ENCODE measurements at places on chromosomes 5 and 9.

- no peak for DNase-seq
These were observed 139.7 kb upstream of the RUSC2 start for GRCh38 chr9:35350212-35350611.

DNA sequence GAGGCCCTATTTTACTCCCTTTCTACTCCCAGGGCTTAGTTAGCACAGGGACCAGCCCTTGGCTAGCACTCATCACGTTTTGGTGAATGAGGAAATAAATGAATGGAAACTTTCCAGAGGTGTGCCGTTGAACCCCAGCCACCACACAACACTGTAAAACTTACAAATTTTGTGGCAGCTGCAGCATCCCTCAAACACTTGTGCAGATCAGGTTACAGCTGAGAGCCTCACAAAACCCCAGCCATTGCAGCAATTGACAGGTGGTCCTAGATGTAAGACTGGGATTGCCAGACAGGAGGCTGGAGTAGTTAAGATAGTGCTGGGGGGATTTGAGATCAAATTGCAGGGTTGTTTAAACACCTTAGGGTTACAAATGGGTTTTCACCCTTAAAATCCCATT is 482.2 kb upstream of the KIF2A start:
- no peak for DNase-seq

- DNase-seq: no peak
These were observed 28.5 kb downstream of the RHOBTB3 start for GRCh38 chr5:95759634-95760033.

DNA sequence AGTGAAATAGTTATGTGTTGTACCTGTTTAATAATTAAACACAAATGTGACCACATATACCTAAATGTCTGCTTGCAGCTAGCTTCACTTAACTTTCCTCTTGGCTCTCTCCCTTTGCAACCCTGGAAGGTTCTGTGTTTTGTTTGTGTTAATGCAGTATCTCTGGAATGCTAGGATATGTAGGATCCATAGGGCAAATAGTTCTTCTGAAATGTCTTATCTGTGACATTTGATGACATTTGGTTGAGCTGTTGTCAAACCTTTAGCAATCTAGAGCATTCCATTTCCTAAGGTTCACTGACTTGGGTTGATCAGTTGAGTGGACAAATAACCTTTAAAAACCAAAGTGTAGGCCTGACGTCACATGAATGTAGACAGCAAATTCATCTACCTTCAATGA is 21.8 kb downstream of the CTNNA1 start:
- no peak for DNase-seq

DNA sequence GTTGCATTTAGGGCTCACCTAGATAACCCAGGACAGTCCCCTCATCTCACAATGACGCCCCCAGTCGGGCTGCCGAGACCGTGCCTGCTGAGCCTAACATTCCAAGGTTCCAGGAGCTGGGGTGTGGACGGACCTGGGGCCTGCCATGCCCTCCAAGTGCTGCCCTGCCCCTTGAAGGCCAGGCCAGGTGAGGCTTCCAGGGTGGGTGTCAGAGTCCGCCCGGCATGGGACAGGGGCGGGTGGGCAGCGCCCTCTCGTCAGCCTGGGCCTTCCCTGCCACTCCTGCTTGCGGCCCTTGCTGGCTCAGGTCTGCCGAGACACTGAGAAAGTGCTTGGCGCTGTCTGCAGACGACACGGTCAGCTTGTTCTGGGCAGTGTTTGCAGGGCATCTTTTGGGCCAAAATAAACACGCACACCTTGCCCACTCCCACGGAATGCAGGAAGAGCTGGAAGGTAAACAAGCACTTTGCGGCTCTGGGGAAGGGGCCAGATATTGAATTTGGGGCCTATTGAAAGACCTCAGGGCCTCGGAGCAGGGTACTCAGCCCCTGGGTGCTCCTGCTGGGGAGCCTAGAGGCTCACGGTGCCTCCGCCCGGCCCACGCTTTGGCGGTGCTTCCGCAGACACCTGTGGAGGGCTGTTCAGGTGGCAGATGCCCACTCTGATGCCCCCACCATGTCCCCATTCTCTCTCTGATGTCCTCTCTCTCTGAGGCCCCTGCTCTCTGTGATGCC is 4.2 kb upstream of the SCGB3A1 start:
- no peak for DNase-seq

GRCh38 chr9:90821697-90822096 is 20.1 kb downstream of the SYK start:
- no peak for DNase-seq

DNA sequence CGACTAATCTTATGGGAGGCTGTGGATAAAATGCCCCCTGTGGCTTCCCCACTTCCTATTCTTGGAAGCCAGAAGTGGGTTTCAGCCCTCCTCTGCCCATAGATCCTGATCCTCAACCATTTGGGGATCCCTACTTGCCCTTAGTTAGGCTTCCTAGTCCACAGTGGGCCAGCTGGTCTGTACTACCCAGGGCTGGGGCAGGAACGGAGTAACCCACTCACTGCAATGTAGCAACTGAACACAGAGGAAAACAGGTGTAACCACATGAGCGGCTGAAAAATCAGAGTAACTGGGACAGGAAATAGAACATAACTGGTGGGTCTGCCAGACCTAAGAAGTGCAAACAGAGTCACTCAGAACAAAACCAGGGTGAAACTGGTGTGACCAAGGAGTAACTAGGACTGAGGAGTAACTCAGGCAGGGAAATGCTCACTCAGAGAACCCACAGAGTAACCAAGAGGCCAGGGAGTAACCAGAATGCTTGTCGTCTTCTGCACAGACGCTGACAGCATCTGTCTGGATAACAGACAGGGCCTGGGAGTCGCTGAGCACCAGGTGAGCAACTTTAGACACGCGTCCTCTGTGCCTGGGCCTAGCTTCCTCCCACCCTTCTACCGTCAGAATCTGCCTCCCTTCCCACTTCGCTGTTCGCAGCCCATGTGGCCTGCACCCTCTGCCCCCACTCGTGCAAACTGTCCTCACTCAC is 1.0 kb downstream of the AQP3 start:
- DNase-seq: peak; percentile 24

DNA sequence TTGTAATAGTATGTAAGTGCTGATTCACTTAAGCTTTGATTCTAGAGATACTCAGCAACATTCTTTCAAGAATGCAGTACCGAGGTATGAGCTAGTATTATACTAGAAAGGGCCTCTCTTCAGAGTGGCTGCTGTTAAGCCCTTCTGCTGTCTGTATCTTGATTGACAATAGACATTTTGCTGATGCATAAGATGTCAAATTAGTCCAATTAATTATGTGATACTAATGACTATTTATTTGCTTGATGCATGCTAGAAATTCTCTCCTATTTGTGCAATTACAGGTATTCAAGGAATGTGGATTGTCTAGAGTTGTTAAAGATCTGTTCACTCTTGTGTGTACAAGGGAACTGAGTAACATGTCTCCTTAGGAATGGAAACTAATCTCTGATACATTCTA is 92.3 kb upstream of the PTGER4 start:
- no peak for DNase-seq

GRCh38 chr9:126299706-126300276 is 26.8 kb upstream of the MVB12B start:
- no peak for DNase-seq

- DNase-seq: no peak
These were observed 98.7 kb upstream of the SLC28A3 start for GRCh38 chr9:84439250-84439649.

- no peak for DNase-seq
These were observed 128.3 kb downstream of the DOCK2 start for GRCh38 chr5:169765176-169765996.

GRCh38 chr9:13520069-13520468 is 240.6 kb upstream of the MPDZ start:
- no peak for DNase-seq

- DNase-seq: no peak
These were observed 27.2 kb downstream of the NEUROG1 start for GRCh38 chr5:135508496-135509005.

- no peak for DNase-seq
These were observed 90.1 kb downstream of the THBS4 start for GRCh38 chr5:80125022-80125961.

DNA sequence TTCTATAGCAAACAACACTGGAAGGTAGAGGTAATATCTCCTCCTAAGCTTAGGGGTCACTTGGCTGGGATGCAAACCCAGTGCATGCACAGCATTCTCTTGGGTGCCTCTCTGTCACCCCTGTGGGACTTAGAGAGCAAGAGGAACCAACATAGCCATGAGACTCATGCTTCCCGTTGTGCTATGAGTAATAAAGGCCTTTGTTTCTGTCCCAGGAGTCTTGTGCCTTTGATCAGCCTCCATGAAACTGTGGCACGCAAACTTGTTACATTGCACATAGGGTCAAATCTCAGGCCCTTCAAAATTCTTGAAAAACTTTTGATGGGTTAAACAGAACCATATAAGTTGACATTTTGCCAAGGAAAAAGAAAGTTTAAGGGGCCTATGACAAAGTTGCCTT is 272.8 kb downstream of the TAF11L14 start:
- DNase-seq: no peak

GRCh38 chr5:6376974-6377520 is 1.3 kb downstream of the MED10 start:
- no peak for DNase-seq

DNA sequence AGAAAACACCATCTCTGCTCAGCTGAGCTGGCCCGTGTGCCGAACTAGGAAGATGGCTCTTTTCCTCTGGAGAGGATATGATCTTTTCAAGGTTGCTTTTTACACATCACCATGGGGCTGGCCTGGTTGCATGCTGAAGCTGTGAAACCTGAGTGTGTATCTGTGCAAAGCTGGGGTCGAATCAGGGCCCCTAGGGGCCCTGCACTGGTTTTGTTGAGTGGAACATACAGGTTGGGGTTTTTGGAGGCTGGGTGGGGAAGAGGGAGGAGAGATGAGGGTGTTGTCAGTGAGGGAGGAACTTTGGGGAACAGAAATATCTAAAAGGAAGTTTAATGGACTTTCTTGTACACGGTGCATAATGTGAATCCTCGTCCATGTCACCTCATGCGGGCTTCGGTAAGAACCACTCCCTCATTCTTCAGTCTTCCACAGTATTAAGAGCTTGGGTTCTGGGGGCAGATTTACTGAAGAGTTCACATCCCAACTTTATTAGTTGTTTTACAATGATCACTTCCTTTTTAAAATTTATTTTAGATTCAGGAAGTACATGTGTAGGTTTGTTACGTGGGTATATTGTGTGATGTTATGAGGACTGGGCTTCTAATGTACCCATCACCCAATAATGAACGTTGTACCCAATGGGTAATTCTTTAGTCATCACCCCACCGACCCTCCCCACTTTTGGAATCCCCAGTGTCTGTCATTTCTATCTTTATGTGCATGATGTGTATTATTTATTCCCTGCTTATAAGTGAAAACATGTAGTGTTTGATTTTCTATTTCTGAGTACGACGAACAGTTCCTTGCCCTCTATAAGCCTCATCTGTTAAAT is 238.2 kb downstream of the NR3C1 start:
- no peak for DNase-seq

- no peak for DNase-seq
These were observed 1402.4 kb upstream of the NUDT12 start for GRCh38 chr5:104965006-104965405.

DNA sequence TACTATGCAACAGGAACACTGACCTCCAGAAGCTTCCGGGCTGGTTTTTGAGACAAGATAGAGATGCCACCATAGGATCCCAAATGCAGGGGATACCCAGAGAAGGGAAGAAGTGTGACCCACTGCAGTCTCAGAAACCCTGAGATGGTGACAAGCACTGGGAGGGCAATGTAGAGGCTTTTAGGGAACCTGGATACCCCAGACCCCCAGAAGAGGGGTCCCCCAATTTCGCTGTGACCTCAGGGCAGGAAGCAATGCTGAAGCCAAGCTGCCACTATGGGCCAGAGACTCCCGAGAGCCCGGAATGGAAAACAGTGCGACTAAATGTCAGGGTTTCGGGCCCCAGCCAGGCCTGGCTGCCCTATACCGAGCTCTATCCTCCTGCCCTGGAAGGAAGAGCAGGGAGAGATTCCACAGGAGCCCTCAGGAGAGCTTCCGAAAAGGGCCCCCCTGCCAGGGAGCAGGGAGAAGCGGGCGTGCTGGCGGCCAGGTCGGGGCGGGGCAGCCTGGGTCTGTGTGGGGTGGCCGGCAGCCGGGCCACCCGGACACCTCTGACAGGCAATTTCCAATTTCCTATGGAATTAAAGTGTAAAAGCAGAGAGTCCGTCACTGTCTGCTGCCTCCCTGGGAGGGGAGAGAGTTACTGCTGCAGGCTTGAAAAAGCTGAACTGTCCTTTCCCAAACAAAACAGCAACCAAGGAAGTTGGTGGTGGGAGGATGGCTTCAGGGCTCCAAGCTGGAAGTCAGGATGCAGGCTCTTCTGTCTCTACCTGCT is 154.2 kb downstream of the FGF18 start:
- no peak for DNase-seq

DNA sequence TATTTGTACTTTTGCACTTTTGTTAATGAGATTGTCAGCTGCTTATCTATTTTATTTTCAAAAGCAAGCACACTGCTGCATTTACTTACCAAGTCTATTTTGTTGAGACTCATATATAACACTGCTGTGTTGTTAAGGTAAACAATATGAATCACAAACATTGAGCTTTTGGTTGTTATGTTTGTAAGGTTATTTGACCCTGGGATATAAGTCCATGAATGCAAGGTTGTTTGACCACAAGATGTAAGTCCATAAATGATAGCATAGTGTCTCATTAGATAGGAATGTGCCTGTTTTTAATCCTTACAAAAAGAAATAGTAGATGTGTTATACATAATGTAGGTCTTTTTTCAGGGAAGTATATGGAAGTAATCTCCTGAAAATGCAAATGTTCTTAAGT is 845.9 kb downstream of the CDH9 start:
- DNase-seq: no peak

GRCh38 chr5:181187500-181188213 is 17.3 kb downstream of the TRIM7 start:
- DNase-seq: no peak

DNA sequence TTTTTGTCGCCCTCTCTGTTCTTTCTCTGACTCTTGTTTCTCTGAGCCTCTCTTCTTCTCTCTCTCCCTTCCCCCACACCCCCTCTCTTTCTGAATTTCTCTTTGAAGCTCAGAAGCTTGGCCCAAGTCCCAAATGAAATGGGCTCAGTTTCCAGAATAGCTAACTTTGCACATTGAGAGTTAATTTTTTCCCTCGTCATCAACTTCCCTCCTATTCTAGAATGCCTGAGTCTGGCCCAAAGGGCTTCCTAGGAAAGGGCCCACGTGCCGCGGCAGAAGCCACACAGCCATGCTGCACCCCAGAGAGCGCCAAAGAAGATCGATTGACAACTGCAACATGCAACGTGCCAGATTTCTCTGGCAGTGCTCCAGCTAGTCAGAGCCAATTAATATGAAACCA is 588.8 kb upstream of the KLF4 start:
- DNase-seq: no peak

DNA sequence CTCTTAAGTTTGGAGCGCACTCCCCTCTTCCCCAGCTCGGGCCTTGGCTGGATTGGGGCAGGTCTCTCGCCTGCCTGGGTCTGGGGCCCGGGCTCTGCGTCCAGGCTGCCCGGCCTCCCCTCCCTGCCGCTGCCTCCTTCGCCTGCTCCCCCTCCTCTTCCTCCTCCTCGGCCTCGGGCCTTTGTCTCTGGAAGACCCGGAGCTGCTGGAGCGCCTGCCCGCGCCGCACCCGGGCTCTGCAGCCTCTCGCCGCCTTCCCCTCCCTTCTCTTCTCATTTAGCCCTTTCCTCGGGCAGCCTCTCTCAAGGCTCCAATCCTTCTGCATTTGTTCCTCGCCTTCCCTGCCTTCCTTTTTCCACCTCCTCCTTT is 218.5 kb downstream of the C9orf50 start:
- no peak for DNase-seq

Data from stimulated activated CD4-positive, alpha-beta T cell treated with anti-CD3 and anti-CD28 coated beads, Interleukin-2, amount 100 ng/mL, for 4 hours (primary cell).